ENCODE measurements at places on chromosomes 1 and 21.

DNA sequence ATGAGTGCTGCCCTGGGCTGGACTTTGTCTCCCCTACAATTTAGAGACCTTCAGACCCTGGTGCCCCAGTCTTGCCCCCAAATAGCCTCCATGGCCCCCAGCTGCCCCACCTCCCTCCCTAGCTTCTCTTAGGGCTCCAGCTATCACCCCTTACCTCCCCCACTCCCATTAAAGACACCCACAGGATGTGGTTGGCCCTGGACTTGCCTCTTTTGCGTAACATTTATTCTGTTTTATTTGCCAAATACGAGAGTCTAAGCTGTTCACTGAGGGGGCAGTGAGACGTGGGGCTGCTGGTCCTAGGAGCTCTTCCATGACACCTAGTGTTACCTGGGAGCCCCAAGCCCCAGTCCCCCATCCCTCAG, 4.5 kb downstream of the ZC3H12A start:
- DNase-seq: no peak

GRCh38 chr1:232335261-232335660, 294.7 kb downstream of the SIPA1L2 start:
- no peak for DNase-seq

- DNase-seq: no peak
Measured at GRCh38 chr1:195948123-195948895, 659.9 kb downstream of the KCNT2 start.

GRCh38 chr1:12402159-12402673, 172.4 kb downstream of the VPS13D start:
- DNase-seq: no peak

DNA sequence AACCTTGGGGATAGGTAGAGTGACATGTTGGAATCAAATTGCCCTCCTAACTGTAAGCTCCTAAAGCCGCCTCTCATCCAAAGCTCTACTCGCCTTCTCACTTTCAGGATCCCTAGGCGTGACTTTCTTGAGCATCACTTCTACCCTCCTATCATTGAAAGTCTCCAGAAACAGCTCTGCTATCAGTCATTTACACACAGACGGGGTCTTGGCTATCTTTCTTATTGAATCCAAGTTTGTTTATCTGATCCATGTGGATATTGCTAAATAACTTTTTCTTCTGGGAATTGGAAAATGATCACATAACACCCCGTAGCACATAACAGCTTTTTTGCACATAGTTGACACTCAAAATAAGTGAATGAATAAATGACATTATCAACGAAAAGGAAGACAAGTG, 216.4 kb upstream of the KIAA0040 start:
- no peak for DNase-seq

DNA sequence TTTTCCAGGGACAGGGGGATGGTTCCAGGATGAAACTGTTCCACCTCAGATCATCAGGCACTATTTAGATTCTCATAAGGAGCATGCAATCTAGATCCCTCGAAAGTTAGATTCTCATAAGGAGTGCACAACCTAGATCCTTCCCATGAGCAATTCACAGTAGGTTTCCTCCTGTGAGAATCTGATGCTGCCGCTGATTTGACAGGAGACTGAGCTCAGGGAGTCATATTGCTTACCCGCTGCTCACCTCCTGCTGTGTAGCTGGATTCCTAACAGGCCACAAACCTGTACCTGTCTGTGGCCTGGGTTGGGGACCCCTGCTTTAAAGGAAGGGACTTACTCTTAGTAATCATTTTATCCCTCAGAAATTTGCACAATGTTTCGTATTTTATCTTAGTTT, 9.3 kb downstream of the CTH start:
- no peak for DNase-seq

DNA sequence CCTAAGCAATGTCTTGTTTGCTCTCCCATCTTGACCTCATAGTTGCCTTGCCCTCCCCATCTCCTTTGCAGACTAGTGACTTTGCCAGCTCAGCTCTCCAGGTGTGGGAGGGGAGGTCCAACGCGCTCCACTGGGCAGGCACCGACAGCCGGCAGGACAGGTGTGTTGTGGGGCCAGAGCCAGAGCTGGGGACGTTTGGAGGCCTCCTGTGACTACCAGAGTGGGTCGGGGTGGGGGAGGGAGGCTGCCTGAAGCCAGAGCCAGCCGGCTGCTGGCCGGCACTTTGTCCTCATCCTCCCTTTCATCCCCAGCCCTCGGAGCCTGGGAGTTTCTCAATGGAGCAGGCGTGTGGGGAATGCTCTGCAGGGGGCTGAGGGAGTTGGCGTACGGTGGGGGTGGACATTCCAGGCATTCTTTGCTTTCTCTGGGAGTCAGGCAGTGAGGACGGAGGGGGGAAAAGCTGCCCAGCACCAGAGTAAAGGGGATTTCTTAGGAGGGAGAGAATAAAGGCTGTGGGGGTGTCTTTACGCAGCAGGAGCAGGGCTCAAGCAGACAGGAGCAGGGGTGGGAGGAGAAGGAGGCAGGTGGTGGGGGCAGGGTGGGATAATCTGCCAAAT, 20.2 kb downstream of the NUAK2 start:
- DNase-seq: peak; percentile 66

GRCh38 chr1:22280526-22280925, 137.6 kb upstream of the WNT4 start:
- no peak for DNase-seq

- DNase-seq: no peak
Measured at GRCh38 chr1:93701629-93702028, 20.0 kb upstream of the BCAR3 start.
